ENCODE measurements at places on chromosomes 13 and 19. TPM values are rescaled to one million over a fixed set of nuclear protein-coding genes. Genes with fewer than 3 reads are reported as not detected.

- DNase-seq: no peak
These were observed 6.4 kb downstream of the YIPF2 start for GRCh38 chr19:10921910-10922637.

FBN3 gene
- total RNA-seq: 4.8 TPM

DNA sequence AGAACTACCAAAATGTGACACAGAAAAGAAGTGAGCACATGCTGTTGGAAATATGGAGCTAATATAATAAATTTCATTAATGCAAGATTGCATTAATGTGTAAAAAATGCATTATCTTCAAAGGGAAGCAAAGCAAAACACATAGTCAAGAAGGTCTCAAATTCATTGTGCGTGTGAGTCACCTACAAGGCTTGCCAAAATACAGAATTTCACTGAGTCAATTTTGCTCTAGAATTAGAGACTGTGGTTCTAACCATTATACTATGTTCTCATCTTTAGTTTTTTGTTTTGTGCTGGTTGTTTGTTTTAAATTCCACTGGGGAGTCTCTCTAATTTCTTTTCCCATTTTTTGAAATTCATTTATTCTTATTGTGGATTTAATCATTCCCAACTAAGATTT lies 149.8 kb upstream of the SLITRK1 start:
- DNase-seq: no peak

MBD3L3 gene
- total RNA-seq: not detected

GRCh38 chr13:111638233-111638632 lies 317.8 kb downstream of the TEX29 start:
- no peak for DNase-seq

DNA sequence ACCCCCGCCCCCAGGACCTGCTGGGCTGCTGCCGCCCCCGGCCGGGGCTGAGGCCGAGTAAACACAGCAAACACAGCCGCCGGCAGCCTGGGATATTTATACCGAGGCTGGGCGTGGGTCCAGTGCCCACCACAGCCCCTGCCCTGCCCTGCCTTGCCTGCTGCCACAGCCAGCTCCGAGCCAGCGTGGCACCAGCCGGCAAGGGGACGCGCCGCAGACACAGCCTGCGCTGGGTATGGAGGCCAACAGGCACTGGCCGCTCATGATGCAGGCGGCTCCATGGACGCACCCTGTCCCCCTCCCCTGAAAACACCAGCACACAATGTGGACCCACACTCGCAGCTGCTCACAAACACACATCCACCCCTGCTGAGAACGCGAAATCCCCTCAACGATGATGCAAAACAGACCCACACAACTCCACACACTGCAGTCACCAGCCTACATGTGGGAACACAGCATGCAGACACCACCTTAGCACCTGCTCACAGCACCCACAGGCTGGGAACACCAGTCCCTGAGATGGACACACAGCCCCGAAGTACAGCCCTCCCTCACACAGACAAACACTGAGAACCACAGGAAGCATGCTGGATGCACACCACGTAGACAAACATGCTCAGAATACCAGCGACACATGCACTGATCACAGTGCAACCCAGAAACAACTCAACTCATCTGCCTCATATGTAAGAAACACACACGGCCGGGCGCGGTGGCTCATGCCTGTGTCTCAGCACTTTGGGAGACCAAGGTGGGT lies 16.2 kb downstream of the CCDC97 start:
- no peak for DNase-seq

CBARP gene
- 0.55 TPM for total RNA-seq

CLEC4M gene
- not detected for total RNA-seq

GRCh38 chr13:112964971-112965492 lies 4.0 kb upstream of the MCF2L start:
- no peak for DNase-seq

Data from left lung (tissue), 14 donors.